ENCODE measurements at places on chromosomes 7 and 10. TPM values are rescaled to one million over a fixed set of nuclear protein-coding genes. Genes with fewer than 3 reads are reported as not detected.

GRCh38 chr10:101444058-101444898, 90.3 kb downstream of the BTRC start:
- DNase-seq, result no peak

DNA sequence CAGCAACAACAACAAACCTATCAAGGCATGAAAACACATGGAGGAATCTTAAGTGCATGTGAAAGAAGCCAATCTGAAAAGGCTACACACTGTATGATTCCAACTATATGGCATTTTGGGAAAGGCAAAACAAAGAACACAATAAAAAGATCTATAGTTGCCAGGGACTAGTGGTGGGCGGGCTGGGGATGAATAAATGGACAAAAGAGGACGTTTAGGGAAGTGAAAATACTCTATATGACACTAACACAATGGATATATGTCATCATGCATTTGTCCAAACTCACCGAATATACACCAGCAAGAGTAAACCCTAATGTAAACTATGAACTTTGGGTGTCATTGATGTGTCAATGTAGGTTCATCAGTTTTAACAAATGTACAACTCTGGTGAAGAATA, 89.1 kb downstream of the SEMA3E start:
- DNase-seq, result no peak

DNA sequence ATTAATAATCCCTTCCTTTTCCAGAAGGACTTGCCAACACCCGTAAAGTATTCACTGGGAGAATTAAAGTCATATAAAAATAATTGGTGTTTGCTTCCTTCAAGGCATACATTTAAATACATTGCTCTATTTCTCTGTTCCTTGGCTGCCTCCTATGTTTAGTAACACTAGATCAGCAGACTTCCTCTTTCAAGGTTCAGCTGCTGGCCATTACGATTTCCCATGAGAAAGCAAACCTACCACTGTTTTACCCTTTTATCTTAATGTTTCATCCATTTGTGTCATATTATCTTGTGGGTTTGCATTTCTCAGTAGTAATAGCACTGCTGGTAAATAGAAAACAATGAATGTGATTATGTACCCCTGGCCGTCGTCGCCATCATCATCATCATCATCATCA, 313.8 kb upstream of the BMPER start:
- no peak for DNase-seq

- no peak for DNase-seq
Observed at GRCh38 chr10:8594711-8595110, 540.2 kb downstream of the GATA3 start.

GRCh38 chr7:158759245-158759614, 54.6 kb upstream of the NCAPG2 start:
- no peak for DNase-seq

Gene LIPJ
- not detected for total RNA-seq

- DNase-seq, result no peak
Observed at GRCh38 chr10:70053841-70054288, 1.2 kb downstream of the MACROH2A2 start.

Gene KLF14
- 1.8 TPM for total RNA-seq

- no peak for DNase-seq
Observed at GRCh38 chr10:111335826-111336225, 259.0 kb downstream of the ADRA2A start.

Gene SYCE1
- total RNA-seq, result not detected

- DNase-seq, result peak; percentile 82
Observed at GRCh38 chr7:135253851-135254771, 20.5 kb downstream of the STRA8 start.

Gene ACHE
- total RNA-seq, result 2.6 TPM

DNA sequence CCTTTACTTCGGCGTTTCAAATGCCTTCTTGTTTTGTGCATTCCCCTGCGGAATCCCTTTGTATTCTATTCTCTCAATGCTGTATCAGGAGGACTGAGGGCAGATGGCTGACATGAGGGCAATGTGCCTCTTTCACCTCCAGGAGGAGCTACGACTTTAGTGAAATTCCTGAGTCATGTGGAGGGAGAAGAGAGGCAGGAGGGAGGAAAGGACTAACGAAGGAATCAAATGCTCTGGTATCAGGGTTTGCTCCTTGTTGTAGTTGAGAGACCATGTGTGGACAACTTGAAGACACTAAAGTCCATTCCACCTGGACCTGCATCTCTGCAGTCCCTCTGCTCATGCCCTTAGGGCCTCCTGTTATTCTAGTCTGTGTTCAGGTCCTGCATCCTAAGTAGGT, 40.2 kb upstream of the PRSS58 start:
- DNase-seq, result no peak

DNA sequence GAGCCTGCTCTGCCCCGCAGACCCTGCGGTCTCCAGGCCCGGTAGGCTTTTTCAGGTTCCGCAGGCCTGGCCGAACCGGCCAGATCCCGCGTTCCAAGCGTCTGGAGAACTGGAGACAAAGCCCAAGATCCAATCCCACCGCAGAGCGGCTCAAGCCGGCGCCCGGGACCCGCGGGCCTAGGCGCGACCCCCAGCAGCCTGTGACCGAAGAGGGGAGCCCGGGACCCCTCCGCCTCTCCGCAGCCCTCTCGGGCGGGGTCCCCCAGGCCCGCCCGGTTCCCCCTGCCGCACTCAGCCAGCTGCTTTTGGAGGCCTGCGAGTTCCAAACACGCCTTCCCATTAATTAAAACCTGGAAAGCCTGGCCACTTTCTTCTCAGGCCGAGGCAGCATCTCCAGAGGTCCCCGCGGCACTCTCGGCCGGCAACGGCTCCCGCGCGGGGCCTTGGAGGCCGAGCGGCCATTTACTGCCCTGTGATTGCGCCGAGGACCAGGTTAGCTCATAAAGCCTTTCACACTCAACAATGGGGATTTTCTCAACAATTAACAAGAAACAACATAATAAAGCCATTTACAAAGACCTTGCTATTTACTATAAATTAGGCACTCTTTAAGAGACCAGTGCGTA, 16.7 kb downstream of the SKIDA1 start:
- peak; percentile 51 for DNase-seq

GRCh38 chr10:116118847-116119246, 154.2 kb downstream of the GFRA1 start:
- no peak for DNase-seq

Gene PVRIG
- total RNA-seq, result 33.9 TPM

- no peak for DNase-seq
Observed at GRCh38 chr10:62099299-62099698, 169.3 kb downstream of the RTKN2 start.

- peak; percentile 18 for DNase-seq
Observed at GRCh38 chr10:95242581-95243317, 48.1 kb downstream of the PDLIM1 start.

Gene MLXIPL
- total RNA-seq, result not detected

Gene HACD1
- total RNA-seq, result 4.9 TPM

Gene CFAP69
- 7.0 TPM for total RNA-seq

DNA sequence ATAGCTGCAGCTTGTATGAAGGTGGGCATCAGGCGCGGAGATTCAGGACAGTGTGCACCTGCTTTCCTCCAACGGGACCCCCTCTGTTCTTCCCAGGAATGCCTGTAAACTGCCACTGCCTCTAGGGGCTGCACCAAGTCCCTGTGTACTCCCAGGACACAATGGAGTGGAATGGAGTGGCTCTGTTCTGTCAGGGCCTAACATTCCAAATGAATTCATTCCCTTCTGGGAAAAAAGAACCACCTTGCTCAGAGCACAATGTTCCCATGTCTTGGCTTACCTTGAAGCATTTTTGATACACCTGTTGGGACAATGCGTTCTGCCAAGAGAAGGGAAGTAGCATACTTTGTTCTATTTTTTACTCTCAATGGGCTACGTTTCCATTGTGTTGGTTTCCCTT, 339.4 kb downstream of the FRMD4A start:
- DNase-seq, result no peak

- DNase-seq, result no peak
Observed at GRCh38 chr10:50325449-50326171, 74.3 kb upstream of the ASAH2 start.

Gene SP4
- total RNA-seq, result 17.3 TPM

Gene CLDN3
- total RNA-seq, result not detected

DNA sequence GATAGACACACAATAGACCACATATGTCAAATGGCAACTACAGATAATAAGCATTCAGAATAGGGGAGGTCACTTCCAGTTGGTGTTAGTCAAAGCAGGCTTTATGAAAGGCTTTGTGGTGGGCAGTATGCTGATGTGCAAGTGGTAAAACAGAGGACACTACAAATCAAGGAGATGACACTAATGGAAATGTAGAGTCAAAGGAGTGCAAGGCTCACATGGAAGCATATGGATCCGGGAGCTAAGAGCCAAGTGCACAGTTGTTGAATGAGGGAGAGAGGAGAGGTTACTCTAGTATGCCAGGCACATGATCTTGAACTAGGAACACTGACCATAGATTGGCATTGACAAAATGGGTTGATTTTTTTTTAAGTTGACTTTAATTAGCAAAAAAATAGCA, 62.7 kb downstream of the GRM3 start:
- DNase-seq, result no peak

GRCh38 chr10:92530891-92531535, 42.9 kb downstream of the IDE start:
- no peak for DNase-seq

DNA sequence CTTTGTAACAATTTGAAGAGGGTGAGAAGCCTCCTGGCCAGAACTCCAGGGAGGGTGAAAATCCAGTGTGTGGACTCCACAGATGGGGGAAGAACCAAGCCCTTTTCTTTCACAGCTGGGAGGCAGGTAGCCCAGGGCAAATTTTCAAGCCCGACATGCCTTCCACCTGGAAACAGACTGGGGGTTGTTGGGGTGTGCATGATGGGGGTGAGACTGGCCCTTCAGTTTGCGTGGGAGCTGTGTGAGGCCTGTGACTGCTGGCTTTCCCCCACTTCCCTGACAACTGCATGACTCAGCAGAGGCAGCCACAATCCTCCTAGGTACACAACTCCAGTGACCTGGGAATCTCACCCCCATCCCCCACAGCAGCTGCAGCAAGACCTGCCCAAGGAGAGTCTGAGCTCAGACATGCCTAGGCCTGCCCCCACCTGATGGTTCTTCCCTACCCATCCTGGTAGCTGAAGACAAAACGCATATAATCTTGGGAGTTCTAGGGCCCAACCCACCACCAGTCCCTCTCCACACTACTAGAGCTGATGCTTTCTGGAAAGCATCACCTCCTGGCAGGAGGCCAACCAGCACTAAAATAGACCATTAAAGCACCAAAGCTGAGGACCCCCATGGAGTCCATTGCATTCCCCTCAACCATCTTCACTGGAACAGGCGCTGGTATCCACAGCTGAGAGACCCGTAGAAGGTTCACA, 445.4 kb downstream of the TFEC start:
- DNase-seq, result no peak

Gene TAS2R16
- total RNA-seq, result not detected
